ENCODE measurements at places on chromosomes 2 and 18.
A peak's percentile ranks its signal among the peaks of the same experiment; 100 is the strongest.

DNA sequence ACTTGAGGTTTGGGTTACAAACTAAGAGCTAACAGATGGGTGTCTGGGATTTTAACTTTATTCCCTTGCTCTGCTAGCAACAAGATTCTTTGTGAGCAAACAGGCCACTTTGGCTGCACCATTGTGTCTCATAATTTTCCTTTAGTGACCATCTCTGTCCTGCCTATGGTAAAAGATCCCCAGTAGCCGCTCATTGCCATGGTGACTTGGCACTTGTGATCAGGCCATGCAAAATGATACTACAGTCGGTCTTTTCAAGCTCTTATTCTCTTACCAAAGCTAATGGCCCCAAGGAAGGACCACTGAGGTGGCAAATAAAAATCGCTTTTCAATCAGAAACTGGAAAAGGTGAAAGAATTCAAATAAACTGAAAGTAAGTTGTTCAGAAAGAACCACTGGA lies 836.9 kb downstream of the MBD2 start:
- no peak for DNase-seq

GRCh38 chr2:223612501-223612900 lies 10.3 kb upstream of the SCG2 start:
- DNase-seq = no peak

- peak; percentile 46 for DNase-seq
Observed at GRCh38 chr2:54572636-54573536, 116.8 kb downstream of the SPTBN1 start.

DNA sequence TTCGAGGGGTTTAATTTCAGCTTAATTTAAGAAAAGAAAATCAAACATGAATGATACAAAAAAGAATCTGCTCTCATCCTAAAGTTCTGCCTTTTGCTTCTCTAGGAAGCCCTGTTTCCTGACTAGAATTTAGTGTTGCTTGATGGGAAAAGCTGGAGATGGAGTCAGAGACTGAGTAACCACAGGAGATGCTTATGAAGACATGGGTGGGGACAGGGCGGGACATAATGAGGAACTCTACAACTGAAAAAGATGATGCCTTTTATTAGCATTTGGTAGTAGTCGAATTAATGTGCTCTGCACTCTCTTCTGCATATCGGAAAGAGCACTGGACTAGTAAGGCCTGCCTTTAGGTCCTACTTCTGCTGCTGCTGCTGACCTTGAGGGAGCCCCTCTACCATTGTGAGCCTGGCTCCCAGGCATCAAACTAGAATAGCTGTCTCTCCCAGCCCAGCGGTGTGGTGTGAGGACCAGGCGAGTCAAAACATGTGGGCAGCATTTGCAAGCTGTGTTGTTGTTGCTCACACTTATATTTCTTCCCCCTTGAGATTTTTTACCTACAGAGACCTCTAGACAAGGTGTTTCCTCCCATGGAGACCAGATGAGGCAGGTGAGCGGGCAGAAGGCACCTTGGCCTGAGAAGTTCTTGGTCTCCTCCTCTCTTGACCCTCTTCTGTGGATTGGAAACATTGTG lies 61.5 kb downstream of the INPP4A start:
- no peak for DNase-seq

DNA sequence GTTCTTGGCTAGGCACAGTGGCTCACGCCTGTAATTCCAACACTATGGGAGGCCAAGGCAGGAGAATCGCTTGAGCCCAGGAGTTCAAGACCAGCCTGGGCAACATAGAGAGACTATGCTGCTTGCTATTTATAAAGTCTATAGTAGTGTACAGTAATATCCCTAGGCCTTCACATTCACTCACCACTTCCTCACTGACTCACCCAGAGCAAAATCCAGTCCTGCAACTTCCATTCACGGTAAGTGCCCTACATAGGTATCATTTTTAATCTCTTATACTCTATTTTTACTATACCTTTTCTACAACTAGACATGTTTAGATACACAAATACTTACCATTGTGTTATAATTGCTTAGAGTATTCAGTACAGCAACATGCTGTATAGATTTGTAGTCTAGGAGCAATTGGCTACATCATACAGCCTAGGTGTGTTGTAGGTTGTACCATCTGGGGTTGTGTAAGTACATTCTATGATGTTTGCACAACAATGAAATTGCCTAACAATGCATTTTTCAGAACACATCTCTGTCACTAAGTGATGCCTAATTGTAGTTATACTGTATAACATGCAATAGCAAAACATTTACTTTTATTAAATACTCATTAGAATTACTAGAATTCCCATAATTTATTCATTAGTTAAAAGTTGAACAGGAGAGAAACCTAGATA lies 8.8 kb downstream of the DHX57 start:
- no peak for DNase-seq

GRCh38 chr18:3912705-3913104 lies 462.7 kb downstream of the TGIF1 start:
- no peak for DNase-seq

GRCh38 chr2:42573256-42573655 lies 4.8 kb downstream of the MTA3 start:
- DNase-seq = no peak

DNA sequence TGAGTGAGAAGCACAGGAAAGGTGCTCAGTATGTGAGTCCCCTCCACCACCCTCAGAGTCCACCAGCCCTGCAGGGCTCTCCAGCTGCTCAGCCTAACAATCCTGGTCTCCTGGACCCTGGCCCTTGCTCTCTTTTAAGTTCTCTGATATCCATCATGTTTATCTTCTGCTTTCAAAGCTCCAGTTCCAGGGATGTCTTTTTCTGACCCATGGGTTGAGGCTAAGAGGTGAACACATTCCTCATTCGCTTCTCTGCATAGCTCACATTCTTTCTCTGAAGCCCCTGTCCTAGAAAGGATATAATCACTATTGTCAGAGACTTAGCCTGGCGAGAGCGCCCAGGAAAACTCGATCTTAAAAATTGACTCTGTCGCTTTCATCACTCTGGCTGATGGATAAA lies 86.4 kb downstream of the ARL4C start:
- DNase-seq = no peak

DNA sequence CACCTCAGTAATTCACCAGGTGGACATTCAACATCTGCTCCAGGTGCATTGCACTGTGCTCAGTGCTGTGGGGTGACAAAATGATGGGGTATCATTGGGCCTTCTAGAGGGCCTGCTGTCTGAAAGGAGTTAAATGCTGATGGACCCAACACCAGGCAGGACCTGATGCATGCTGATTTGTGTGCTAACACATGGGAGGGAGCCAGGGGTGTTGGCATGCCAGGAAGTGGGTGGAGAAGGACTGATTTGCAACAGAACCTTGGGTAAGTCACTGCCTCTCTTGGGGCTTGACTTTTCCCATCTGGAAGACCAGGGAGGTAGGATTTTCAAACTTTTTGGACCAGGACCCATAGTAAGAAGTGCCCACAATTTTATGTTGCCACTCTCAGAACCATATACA lies 57.9 kb upstream of the CXCR4 start:
- DNase-seq = no peak

DNA sequence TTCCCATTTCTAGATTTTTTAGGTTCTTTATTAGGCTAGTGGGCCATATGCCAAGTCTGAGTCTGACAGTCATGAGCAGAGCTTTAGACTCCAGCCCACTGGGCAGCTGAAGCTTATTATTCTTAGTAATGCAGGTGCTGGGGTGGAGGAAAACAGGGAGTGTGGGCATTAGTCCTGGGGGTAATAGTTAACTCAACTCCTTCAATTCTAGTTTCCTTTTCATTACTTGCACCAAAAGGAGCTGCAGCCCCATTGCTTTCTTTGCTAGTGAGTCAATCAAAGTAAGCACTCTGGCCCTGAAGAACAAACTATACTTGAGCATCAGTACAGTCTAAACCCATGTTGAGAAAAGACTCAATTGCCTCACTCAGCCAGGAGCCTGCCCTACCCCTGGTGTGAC lies 35.5 kb downstream of the ICOS start:
- DNase-seq = no peak

DNA sequence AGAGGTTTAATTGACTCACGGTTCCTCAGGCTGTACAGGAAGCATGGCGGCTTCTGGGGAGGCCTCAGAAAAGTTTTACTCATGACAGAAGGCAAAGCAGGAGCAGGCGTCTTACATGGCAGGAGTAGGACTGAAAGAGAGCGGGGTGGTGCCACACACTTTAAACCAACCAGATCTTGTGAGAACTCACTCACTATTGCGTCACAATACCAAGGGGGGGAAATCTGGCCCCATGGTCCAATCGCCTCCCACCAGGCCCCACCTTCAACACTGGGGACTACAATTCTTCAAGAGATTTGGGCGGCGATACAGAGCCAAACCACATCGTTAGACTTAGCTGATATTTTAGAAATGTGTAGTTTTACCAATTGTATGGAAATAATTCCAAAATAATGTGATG lies 77.6 kb upstream of the SLC4A10 start:
- no peak for DNase-seq

DNA sequence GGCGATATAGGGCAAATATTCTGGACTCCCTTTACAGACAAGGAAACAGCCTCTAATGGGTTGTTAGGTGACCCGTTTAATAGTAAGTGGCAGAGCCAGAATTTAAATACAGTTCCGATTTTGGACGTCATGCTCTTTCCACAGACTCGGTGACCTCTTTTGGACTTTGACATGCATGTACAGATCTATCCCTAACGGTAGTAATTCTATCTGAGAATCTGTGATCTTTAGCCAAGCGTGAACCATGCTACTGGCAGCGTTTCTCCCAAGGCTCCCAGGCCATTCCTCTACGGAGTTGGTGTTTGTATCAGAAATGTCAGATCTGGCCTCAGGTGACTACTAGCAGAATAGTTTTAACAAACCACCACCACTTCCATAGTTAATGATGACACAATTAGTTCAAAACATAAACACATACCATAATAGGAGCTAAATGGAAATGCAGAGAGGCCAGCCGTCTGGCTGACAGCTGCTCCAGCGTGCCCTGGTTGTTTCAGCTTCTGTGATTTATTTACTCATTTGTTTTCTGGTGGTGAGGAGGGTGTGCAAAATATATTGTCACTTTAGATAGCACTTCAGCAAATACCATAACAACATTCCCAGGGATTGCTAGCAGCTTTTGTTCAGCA lies 304.6 kb upstream of the LYPD1 start:
- DNase-seq = no peak

All from activated CD4-positive, alpha-beta T cell treated with anti-CD3 and anti-CD28 coated beads, Interleukin-2, amount 50 U/mL, for 1 hour (primary cell).